Urinary bladder (tissue), 4 donors: ENCODE measurements at places on chromosomes 11 and 22.

DNA sequence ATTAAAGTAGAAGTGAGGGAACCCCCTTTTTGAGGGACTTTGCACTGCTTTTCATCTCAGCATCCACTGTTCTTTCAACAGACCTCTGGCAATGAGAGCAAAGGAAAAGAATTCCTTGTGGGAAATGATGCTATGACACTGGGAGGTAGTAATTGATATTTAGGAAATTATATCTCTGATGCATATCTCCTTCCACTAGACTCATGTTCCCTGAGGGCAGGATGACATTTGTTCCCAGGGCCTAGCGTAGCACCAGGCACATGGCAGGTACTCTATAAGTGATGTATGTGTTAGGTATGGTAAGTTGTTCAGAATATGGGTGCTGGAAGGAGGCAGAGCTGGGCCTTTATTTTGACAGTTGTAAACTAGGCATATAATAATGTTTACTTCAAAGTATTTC, 142.9 kb downstream of the CCDC81 start:
- DNase-seq: no peak

GRCh38 chr11:131467645-131468394, 97.4 kb downstream of the NTM start:
- no peak for DNase-seq

- no peak for DNase-seq
These were observed 118.8 kb downstream of the INSC start for GRCh38 chr11:15233371-15234165.

GRCh38 chr11:112610996-112611750, 350.0 kb upstream of the NCAM1 start:
- no peak for DNase-seq

GRCh38 chr11:36437413-36437812, 72.7 kb downstream of the TRAF6 start:
- DNase-seq: no peak

DNA sequence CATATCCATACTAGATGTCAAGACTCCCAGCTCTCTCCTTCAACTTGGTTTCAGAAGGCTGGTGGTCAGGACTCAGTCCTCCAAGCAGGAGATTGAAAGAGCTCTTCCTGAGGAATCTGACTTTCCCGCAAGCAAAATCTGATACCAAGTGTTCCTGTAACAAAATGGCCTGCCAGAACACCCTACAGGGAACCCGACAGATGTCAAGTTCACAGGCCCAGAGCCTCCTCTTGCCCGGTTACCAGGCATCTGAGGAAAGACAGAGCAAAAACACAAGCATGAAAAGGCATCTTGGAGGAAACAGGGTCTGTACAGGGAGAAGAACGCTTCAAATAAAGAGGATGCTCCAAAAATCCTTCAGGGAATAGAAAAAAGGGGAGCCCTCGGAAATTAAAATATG, 8.7 kb upstream of the KCNJ5 start:
- DNase-seq: no peak

GRCh38 chr11:30724274-30724673, 138.1 kb upstream of the MPPED2 start:
- no peak for DNase-seq

DNA sequence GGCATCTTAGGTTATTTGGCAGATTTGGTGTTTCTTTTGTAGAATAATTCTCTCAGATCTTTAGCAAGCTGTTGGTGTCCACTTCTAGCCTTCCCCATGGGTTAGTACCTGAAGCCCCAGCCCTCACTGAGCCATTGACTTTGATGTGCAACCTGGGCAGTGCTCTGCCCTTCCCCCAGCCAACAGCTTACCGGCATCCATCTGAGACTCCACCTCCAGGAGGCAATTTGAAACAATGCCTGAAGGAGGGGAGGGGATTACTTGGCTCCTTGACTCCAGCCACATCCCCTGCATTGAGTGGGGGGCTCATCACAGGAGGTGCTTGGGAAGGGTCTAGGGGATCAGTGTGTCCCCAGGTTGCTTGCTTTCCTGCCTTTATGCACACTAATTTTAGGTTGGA, 114.8 kb downstream of the TRIM29 start:
- DNase-seq: no peak

GRCh38 chr22:27835446-27835845, 33.9 kb upstream of the MN1 start:
- DNase-seq: no peak

DNA sequence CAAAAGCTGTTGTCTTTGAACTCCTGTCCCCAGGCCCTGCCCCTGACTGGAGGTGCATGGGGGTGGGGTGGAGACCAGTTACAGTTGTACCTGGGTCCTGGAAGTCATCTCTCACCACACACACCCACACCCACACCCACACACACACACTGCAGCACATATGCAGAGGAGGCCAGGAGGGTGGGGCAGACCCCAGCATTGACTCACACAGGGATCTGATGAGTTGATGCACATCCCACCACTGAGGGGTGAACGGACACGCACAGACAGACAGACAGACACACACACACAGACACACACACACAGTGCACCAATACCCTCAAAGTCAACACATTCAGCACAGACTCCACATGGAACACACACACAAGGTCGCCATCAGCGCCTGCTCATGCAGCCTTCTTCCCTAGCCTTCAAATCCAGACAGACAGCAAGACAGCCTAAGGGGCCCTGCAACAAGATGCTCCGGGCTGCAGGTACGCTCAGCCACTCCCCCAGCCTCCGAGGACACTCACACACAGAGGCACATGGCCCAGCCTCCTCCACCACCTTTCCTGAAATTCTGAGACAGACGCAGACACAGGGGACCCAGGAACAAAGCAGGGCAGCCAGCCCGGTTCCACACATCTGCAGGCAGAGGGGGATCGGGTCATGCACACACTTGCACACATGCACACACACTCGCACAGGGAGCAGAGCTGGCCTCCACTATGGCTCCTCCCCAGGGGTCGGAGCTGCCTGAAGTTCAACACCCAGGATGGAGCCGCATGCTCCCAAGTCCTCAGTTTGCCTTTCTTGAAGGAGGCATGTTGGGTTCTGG, 26.5 kb downstream of the SYT7 start:
- no peak for DNase-seq

DNA sequence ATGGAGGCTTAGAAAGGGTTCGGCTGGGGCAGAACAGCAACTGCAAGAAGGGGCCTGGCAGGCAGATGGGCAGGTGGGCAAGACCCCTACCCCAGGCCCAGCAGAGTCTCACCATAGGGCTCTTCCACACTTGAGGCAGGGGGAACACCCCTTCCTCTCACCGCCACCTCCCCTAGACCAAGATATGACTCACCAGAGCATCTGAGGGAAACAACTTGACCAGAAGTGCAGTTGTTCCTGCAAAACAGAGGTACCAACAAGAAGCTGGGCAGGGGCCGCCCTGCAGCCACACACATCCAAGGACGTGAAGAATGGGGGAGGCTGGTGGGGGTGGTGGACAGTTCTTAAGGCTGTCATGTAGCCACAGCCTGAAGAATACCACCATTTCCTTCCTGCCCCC, 10.9 kb downstream of the TMPRSS5 start:
- no peak for DNase-seq

- DNase-seq: no peak
These were observed 211.1 kb downstream of the BRD1 start for GRCh38 chr22:49616356-49617231.

DNA sequence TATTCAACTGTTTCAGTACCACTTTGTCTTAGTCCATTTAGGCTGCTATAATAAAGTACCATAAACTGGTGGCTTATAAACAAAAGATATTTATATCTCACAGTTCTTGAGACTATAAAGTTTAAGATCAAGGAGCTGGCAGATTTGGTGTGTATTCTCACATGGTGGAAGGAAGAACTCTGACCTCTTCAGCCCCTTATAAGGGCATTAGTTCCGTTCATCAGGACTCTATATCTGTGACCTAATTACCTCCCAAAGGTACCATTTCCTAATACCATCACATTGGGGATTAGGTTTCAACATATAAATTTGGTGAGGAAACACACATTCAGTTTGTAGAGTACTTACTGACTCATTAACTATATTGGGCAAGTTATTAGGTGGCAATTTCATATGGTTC, 10.7 kb upstream of the ARL14EP start:
- DNase-seq: no peak

DNA sequence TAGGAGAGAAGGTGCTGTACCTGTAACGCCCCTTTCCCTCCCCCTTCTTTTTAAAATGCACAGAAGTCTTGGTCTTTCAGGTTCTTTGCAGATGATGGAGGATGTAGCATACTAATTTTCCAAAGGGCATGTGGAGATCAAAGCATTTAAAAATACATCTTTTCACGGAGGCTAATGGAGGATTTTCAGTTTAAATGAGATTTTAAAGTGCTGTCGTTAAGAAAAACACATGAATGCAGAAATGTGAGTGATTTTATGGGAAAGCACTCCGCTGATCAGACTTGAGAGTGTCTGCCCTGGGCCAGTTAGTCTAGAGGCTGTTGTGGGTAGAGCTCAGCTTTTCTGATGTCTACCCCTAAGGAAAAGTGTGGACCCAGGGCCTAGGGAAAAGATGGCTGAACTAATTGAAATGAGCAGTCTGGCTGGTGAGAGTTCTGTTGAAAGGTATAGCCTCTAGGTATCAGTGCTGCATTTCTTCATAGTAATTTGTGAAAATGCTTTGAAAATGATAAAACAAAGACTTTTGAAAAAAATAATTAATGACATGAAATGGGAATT, 2.5 kb downstream of the AMOTL1 start:
- DNase-seq: no peak

DNA sequence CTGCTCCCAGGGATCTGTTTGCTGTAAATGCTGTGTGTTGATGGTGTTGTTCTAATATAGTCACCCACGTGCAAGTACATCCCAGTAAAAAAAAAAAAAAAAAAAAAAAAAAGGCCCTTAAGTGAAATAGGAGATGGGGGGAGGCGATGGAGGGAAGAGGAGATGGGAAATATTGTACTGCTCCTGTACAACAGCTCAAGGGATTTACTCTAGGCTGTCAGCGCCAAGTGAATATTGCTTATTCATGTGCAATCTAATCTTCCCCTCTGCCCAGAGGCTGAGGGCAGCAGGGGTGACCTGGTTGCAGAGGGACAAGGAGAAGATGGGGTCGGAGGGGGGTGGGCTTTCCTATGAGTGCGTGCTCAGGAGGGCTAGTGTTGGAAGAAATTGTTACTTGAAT, 206.2 kb upstream of the CADM1 start:
- DNase-seq: no peak

- no peak for DNase-seq
These were observed 9.1 kb upstream of the GLYATL1B start for GRCh38 chr11:59076876-59077571.

GRCh38 chr22:17540481-17540880, 22.8 kb upstream of the SLC25A18 start:
- no peak for DNase-seq

DNA sequence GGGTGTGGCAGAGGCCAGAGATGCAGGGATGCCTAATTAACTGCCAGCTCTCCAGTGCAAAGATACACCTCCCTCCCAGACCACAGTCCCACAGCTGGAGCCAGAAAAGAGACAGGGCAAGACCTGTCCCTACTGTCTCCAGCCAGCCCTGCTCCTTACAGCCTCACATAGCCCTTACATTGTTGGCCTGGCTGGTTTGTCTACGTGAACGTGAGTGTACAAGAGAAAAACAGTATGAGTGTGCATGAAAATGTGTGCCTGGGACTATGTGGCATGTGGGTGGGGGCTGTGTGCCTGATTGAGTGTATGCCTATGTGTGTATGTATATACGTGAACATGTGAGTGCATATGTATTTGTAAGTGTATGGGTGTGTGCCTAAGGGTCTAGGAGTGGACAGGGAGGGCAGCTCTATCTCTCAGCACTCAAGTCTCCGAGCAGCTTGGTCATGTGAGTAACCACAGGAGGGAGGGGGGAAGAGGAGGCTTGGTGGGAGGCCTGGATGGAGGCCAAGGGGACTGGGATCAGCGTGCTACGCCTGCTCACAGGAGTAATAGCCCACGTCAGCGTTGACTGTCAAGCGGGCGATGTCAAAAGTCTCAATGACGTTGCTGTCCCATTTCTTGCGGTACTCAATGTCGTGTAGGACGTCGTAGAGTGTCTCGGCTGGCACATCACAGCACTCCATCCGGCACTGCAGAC, 6.6 kb upstream of the ARAP1 start:
- no peak for DNase-seq

- DNase-seq: no peak
These were observed 83.0 kb downstream of the MORC2 start for GRCh38 chr22:30885591-30885990.

DNA sequence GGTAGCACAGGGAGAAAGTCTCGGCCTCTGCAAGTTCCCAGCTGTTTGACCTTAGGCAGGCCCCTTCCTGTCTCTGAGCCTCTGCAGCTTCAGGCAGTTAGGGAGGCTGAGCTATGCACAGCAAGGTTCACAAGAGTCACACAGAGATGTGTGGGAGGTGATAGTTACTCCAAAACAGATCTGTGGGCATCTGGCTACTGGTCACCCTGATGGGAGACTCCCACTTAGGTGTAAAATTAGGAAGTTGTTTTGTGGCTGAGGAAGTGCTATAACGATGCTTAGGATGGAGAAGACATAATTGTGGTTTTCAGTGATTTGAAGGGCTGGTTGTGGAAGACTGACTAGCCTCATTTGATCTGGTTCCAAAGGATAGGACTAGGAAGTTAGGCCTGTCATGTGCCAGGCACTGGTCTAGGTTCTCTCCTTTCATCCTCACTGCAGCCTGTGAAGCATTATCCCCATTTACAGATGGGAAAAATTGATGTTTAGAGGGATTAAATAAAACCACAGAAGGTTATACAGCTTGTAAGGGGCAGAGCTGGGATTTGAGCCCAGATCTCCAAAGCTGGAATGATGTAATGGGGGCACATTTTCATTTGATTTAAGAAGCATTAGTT, 13.5 kb downstream of the ACO2 start:
- DNase-seq: no peak

DNA sequence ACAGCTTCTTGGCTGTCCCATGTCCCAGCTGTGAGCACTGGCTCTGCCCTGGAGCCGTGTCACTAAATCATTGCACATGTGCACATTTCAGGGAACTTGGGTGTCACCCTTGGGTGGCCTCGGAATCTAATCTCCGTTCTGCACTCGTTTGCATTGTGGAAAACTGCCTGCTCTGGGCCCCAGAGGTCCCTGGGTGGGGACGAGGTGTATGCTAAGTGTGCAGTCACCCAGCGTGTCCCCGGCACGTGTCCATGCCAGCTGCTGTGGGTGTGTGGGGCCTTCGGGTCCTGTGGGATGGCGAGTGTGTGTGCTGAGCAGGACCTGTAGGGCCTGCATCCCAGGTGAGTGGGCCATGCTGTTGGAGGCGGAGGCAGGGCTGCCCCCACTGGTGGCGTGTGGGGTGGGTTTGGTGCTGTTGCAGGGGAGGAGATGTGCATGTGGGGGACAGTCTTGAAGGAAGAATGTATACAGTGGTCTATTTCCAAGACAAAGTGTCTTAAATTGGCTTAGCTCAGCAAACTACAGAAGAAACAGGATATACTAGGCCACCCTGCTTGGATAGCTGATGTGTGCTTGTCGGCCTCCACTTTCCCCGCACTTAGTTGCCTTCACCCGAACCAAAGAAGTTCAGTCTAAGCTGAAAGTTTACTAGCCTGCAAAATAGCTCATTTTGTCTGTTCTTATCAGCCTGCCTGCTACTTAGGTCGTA, 14.6 kb downstream of the TANGO2 start:
- DNase-seq: no peak

GRCh38 chr22:40290516-40290915, 55.8 kb upstream of the ADSL start:
- DNase-seq: no peak
